ENCODE measurements at places on chromosomes 7 and 10. TPM values are rescaled to one million over a fixed set of nuclear protein-coding genes. Genes with fewer than 3 reads are reported as not detected.
A peak's percentile ranks its signal among the peaks of the same experiment; 100 is the strongest.

- ATAC-seq: peak; percentile 59
Measured at GRCh38 chr10:60967854-60968484, 24.0 kb upstream of the RHOBTB1 start.

- no peak for ATAC-seq
Measured at GRCh38 chr10:119495021-119495505, 47.5 kb downstream of the RGS10 start.

AKR1C1 gene
- total RNA-seq: 0.71 TPM

FAM237B gene
- total RNA-seq: not detected

- ATAC-seq: peak; percentile 13
Measured at GRCh38 chr7:77800158-77800557, 1.6 kb downstream of the PHTF2 start.

LRIT1 gene
- not detected for total RNA-seq

- no peak for ATAC-seq
Measured at GRCh38 chr7:124257638-124258308, 224.9 kb upstream of the TMEM229A start.

- ATAC-seq: no peak
Measured at GRCh38 chr7:47357361-47357760, 224.6 kb downstream of the TNS3 start.

PDCD4 gene
- total RNA-seq: 140 TPM

DNA sequence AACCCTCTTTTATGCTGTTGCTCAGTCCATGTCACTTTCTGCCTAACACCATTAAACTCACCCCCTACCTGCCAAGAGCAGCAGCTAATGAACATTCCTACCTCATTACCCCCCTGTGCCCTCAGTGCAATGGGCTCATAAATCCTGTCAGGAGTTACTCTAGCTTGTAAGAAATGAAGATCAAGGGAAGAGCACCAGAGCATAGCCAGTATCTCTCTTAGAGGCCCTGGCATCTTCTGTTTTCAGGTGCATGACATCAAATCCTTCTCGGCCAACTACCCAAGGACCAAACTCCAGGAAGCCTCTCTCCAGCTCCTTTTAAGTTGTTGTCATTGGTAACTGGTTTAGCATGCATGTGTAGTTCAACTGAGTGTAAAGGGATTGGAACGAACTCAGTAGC lies 75.1 kb downstream of the FOXI2 start:
- ATAC-seq: no peak

DNA sequence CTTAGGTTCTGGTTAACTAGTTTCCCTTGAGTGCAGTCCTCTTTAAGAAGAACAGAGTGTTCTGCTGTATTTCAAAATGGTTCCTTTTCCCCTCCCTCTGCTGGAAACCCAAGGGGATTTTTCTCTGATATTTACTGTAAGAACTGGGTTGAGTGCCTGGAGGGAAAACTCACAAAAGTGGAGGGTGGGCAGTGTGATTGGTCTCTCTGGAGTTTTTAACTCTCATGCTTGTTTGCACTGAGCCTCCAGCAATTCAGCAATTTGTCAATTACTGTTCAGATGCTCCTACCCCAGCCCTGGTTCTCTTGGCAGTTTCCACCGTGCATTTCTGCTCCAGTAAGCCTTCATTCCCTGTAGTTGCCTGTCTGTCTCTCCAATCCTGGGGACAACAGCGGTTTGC lies 273.4 kb upstream of the SORCS1 start:
- no peak for ATAC-seq
